NCI-H82 (cell line): ENCODE measurements at places on chromosomes 4 and X.

DNA sequence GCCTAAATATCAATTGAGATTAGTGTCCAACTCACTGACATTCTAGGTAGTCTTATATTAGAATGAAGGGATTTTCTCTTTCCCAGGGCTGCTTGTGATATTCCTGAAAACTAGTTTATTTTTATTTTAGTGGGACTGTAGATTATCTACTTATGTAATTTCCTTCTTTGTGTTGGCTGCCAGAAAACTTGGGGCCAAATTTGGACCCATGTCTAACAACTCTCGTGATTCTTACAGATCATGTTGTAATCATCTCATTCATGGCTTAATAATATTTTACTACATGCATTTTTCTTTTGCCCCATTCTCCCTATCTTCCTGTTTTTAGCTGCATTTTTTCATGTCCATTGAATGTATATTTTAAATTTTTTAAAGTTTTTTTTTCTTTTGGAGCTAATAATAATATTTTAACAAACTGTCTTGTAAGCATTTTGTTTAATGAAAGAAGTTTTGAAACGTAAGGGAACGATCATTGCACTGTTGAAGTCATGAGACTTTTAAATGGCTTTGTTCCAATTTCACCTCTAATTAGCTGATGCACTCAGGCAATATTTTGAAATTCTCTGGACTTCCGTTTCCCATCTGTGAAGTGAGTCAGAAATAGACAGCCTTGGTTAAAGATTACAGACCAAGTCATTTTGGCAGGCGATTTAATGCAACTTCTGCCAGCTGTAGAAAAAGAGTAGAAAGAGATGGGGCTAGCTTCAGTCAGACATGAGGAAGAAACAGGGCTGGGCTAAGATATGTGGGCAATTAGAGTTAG lies 14.3 kb upstream of the TDO2 start:
- no peak for DNase-seq

DNA sequence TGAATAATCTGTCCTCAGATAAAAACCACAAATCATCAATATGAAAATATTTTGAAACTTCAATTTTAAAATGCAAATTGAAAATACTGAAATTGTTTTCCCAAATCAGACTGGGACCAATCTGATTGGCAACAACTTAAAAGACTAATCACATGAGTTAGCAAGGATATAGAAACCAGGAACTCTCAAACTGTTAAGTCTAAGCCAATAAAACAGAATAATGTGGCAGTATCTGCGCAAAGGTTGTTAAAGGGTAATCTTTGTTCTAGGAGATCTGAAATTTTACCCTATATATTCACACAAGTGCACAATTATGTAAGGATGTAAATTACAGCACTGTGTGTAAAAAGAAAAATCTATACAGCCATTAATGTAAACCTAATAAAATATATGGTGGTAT lies 29.7 kb downstream of the EIF4E start:
- no peak for DNase-seq

- DNase-seq: no peak
These were observed 45.1 kb upstream of the TAPT1 start for GRCh38 chr4:16271411-16271810.

- no peak for DNase-seq
These were observed 49.1 kb downstream of the RASGEF1B start for GRCh38 chr4:81422595-81422994.

- no peak for DNase-seq
These were observed 419.7 kb downstream of the MAPK10 start for GRCh38 chr4:85940151-85940550.

DNA sequence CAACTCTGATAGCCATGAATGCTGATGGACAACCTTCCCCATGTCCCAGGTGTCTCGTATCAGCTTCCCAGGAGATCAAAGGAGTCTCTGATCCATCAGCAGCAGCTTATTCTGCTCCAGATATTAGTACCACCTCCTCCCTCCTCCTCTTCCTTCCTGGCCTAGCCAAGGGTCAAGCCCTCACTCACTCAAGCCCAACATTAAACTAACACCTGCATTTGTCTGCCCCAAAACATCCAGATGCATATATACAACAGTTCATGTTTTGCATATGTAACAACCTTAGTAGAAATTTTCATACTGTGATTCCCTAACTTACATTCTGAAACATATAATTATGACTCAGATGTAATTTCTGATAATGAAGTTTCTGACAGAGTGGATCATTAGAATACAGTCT lies 29.9 kb downstream of the BCLAF3 start:
- no peak for DNase-seq

DNA sequence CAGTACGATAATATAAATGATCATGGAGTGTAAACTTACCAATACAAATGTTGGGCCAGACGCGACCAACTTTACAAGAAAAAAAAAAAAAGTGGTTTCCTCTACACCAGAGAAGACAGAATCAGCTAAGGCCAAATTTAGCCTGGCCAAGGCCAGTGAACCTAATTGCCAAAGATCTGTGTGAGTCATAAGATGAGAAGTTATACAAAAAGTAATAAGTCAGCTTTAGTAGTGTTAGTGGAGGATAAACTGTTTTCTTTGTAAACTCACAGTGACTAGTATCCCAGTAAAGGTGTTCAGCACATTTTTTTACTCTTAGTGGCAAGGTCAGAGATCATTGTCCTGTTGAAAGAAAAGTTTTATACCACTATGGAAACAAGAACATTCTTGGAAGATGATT lies 531.4 kb upstream of the TECRL start:
- no peak for DNase-seq
